ENCODE measurements at places on chromosomes 13 and 19.

- DNase-seq = peak; percentile 21
Observed at GRCh38 chr19:12790628-12791344, 500 bp upstream of the JUNB start.

DNA sequence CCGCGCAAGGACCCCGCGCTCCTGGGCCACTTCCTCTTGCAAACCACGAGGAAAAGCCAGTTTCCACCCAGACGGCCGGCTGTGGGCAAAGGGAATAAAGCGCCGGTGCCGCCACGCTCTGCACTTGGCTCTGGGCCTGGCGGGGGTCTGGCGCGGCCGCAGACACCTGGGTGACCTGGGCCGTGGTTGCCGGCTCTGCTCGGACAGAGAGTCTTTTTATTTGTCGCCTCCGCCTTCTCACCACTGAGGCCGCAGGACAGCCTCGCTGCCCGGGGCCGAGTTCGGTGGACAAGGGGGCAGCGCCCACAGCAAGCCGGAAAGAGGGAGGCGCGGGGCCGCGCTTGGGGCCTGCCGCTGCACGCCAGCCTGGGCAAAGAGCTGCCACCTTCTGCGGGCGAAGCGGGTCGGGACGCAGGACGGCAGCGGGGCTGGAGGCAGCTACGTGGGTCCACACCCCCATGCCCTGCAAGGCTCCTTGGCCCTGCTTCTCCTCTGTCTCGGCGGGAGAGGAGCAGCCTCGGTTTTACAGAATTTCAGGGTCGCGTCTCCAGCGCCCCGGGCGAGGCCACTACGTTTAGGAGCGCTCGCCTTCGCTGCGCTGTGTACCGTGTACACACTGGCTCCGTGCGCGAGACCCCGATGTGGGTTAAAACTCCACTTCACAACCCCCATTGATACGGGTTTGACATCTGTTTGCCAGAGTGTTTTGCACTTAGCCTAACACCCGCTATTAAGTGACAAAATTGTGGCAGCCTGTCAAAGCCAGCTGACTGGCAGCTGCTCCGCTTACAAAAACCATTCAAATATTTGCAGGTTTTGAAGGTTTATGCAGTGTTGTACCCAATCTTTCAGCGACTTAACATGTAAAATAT lies 13.0 kb upstream of the SOX1 start:
- no peak for DNase-seq

GRCh38 chr13:108155185-108156106 lies 59.9 kb downstream of the LIG4 start:
- peak; percentile 19 for DNase-seq

GRCh38 chr13:78160793-78161192 lies 242.2 kb upstream of the EDNRB start:
- no peak for DNase-seq

DNA sequence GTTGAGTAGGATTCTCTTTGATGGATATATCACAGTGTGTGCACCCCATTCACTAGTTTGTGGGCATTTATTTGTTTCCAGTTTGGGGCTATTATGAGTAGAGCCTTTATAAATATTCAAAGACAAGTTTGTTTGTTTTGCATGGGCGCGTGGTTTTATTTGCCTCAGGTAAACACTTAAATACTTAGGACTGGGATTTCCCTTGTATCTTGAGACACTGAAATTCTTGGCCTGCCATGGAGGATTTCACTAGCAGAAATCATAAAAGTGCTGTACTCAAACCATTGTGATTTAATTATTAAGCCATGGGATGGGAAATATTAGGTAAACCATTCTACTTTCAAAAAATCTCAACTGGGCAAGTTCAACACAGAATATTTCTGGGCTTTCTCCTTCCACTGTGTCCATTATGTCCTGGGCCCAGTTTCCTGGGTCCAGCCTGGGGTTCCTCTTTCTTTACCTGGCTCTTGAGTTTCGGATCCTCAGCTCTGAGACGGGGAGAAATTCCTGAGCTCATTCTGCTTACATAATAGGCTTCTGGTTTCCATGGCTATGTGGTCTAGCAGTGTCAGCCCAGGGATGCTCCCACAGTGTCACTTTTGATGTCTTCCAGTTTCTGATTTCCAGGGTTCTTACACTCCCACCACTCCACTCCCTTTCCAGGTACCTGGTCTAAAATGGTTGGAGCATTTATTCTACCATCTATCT lies 14.4 kb downstream of the MYO16 start:
- no peak for DNase-seq

All from hematopoietic multipotent progenitor cell (in vitro differentiated cells).